ENCODE measurements at places on chromosomes 1 and 21. TPM values are rescaled to one million over a fixed set of nuclear protein-coding genes. Genes with fewer than 3 reads are reported as not detected.
A peak's percentile ranks its signal among the peaks of the same experiment; 100 is the strongest.

DNA sequence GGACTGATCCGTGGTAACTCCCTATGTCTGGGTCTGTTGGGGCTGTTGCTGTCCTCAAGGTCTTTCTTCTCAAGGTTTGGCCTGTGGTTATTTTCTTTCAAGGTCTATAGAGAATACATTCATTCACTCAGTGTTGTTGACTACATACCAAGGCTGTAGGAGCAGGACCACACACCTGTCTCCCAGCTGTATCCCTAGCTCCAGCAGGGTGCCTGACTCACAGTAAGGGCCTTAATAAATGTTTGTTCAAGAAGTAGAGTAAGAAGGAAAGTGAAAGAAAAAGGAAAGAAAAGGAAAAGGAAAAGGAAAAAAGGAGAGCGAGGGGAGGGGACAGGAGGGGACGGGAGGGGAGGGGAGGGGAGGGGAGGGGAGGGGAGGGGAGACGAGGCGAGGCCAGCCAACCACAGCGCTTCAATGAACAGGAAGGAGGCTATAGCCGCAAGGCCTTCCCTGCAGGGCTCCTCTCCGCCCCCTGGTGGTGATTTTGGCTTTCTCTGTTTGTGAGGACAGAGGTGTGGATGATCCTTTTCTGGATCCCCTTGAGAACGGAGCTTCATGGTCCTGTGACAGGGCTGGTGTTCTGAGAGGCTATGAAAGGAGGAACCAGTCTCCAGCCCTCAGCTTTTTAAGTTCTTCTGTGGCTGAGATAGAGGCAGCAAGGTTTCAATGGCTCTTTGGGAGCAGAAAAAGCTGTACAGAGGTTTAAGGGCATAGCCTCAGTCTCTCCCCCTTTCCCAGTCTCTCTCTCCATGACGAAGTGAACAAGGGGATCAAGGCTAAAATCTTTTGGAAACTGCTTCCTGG, 30.6 kb upstream of the LCE5A start:
- peak; percentile 33 for DNase-seq

DNA sequence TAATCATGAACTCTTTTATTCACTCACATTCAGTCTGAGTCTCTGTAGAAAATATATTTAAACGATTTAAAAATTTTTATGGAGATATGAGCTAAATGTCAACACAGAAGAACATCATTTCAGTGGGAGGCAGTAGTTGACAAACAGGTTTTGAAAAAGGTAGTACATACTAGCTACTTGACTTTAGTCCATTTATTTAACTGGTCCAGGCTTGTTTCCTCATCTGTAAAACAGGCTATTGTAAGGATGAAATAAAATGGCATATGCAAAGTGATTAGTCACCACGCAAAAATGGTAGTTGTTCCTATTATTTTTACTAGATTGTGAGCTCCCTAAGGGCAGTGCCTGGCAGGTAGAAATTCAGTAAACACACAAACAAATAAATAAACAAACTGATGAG, 75.2 kb downstream of the NTPCR start:
- no peak for DNase-seq

DNA sequence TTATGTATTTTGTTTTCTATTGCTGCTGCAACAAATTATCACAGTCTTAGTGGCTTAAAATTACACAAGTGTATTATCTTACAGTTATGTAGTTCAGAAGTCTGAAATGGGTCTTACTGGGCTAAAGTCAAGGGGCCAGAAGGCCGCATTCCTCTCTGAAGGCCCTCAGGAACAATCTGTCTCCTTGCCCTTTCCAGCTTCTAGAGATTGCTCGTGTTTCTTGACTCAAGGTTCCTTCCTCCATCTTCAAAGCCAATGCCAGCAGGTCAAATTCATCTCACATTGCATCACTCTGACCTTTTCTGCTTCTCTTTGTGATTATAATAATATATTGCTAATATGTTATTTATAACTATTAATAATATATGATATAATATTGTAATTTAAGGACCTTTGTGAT, 97.1 kb downstream of the DIRAS3 start:
- DNase-seq: no peak

- DNase-seq: no peak
These were observed 92.4 kb downstream of the RUNX1 start for GRCh38 chr21:34956416-34957316.

GRCh38 chr1:15154480-15155036, 1.0 kb downstream of the TMEM51 start:
- DNase-seq: no peak

- no peak for DNase-seq
These were observed 21.2 kb downstream of the PADI6 start for GRCh38 chr1:17393230-17393629.

GRCh38 chr1:19860418-19860817, 21.8 kb upstream of the OTUD3 start:
- DNase-seq: no peak

DNA sequence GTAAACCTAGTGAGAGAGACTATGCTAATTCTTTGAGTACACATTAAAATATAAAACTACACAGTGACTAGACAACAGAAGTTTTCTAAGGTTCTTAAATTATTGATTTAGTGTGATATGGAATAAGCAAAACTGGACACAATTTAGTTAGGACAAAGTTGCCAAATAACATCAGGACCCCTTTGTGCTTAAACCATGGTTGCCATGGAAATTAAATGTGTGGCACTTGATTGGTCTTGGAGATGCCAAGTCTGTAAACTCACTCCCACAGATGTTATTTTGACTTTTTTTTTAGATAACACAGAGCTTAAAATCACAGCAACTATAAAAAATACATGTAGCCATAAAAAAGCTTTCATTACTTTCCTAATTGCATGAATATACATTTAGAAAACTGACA, 234.6 kb downstream of the BRINP3 start:
- no peak for DNase-seq

DNA sequence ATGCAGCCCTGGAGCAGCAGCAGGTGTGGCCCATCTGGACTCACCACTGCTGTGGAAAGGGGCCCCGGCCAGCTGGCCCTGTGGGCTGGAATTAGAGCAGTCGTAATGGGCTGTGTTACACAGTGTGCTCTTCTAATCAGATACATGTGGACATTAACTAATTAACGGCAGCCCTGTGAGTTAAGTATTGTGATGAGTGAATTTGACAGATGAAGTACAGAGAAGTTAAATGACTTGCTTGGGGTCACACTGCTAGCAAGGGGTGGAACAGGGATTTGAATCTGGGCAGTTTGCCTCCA, 58.6 kb downstream of the MDM4 start:
- no peak for DNase-seq

GRCh38 chr21:36419241-36419640, 34.0 kb downstream of the CHAF1B start:
- no peak for DNase-seq

DNA sequence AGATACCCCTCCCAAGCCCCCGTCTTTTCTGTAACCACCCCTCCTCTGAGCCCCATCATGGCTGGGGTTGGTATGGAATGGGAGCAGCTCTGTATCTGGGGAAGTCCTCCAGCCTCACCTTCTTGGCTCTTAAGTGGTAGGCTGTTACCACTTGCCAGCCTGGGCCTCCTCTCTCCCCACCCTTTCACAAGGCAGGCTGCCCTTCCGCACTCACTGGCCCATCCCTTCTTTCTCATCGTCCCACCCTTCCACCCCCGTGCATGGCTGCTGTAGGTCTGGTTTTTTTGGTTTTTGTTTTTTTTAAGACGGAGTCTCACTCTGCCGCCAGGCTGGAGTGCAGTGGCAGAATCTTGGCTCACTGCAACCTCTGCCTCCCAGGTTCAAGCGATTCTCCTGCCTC, 5.2 kb downstream of the CYB561D1 start:
- DNase-seq: no peak

DNA sequence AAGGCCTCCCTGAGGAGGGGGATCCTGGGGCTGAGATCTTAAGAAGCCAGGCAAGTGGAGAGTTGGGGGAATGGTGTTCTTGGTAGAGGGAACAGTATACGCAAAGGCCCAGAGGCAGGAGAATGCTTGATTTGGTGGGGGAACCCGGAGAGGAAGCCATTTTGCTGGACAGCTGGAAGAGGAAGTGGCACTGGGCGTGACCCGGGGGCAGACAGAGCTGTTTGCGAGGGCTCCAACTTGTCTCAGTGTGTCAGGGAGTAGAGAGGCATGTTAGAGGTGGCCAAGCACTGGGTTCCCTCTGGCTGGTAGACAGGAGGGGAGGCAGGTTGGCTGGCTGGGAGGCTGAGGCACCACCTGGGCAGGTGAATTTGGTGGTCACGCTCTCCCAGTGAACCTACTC, 96.3 kb upstream of the ACTL8 start:
- no peak for DNase-seq

GRCh38 chr21:44531606-44532564, 8.1 kb downstream of the KRTAP10-1 start:
- DNase-seq: no peak

DNA sequence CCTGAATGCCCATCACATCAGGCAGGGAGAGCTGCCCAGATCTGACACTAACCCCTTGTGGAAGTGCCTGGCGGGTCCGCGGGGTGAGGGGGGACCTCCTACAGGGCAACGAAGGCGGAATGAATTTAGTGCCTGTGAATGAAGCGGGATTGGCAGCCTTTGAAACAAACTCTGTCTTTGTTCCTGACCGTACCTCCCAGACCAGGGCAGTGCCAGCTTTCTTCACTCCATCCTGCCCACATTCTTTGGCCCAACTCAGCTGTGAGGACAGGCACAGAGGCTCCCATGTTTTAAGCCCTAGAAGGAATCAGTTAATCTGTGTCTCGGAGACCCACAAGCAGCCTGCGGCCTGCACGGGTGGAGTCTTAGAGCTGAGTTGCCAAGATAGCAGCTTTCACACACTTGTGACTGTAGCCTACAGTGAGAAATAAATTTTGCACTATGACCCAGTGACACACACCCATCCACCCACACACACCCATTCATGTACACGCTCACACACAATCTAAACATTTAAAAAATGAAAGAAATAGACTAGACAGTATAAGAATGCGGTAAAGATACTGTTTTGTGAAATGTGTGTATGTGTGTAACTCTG, 60.1 kb upstream of the USP24 start:
- no peak for DNase-seq

DNA sequence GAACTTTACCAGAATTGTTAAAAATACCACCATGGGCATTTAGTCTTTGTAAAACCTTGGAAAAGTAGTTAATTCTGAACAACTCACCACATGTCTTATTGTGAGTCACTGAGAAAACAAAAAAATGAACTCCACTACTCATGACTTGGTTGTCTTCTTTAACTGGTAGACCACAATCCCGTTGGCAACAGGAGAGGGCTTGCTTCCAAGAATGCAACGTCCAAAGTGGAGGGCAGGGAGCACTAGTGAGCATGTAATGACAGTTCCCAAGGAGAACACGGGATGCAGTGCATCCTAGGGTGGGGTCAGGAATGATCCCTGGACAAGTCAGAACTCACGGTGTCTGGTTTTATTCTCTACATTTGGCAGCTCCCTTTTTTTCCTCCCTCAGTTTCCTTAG, 15.2 kb upstream of the HMCN1 start:
- no peak for DNase-seq

DNA sequence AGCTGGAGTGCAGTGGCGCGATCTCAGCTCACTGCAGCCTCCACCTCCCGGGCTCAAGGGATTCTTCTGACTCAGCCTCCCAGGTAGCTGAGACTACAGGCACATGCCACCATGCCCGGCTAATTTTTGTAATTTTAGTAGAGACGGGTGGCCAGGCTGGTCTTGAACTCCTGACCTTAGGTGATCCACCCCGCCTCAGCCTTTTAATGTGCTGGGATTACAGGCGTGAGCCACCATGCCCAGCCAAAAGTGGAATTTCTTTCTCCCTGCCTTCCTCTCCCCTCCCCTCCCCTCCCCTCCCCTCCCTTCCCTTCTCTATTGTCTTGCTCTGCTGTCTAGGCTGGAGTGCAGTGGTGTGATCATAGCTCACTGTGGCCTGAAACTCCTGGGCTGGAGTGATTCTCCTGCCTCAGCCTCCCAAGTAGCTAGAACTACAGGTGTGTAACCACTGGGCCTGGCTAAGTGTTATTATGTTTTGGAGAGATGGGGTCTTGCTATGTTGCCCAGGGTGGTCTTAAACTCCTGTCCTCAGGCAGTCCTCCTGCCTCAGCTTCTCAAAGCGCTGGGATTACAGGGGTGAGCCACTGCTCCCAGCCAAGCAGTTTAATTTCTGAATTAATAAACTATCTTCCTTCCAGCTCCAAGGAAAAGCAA, 10.0 kb upstream of the MACF1 start:
- DNase-seq: no peak

DNA sequence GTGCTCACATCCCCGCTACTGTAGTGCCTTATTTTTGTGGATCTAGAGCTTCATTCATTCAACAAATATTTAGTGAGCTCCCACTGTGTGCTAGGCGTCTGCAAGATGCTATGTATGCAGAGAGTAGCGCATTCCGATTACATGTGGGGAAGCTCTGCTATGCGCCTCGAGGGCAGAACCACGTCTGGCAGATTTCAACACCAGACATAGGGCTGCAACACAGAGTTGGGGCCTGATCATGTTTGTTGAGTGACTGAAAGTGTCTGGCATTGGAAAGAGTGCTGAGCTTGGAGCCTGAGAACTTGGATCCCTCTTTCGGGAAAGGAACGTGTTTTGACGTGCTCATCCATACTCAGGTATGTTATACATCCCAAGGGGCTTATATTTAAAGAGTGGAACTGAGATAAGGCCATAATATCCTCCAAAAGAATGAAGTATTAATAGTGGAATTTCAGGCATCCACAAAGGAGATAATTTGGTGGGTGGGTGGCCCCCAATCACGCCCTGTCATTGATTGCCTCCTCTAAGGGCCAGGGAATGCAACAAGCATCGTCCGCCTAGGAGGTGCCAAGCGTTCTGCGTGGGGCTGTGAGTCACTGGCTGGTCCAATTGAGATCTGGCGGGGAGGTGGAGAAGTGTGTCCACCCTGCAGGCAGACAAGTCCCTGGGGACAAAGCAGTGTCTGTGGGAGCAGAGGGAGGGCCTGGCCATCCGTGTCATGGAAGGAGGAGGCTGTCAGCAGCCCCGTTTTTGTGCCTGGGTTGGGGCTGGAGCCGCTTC, 62.8 kb upstream of the ZBTB40 start:
- no peak for DNase-seq

GRCh38 chr1:31931593-31932225, 6.5 kb downstream of the PTP4A2 start:
- no peak for DNase-seq

GRCh38 chr1:161736335-161736969, 13.1 kb upstream of the DUSP12 start:
- DNase-seq: no peak

DNA sequence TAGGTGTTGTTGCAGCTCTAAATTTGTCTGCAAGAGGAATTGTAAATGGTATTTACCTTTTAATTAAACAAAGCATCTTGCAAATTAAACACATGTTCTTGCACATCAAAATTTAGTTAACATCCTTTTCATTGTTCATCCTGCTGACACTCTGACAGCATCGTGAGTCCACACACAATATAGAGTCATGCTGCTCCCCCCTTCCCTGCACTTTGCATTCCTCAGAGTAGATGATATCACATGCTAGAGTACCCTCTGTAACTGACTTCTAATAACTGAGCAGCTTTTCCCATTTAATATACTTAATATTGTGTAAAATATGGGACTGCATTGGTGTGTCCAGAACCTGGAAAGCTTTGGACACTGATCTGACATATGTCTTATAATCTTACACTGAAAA, 138.8 kb upstream of the DPYD start:
- no peak for DNase-seq

Gene SAMD13
- 0.42 TPM for total RNA-seq

Gene CENPF
- 2.9 TPM for total RNA-seq

Gene BGLAP
- 7.4 TPM for total RNA-seq

Gene WDR26
- total RNA-seq: 108 TPM

Gene SPATA46
- not detected for total RNA-seq

Gene F3
- 0.25 TPM for total RNA-seq

Gene DDAH1
- not detected for total RNA-seq

Gene LRRC38
- not detected for total RNA-seq

Gene SEC16B
- total RNA-seq: 0.10 TPM

Measured in B cell (primary cell).